ENCODE measurements at places on chromosomes 5 and 9.
A peak's percentile ranks its signal among the peaks of the same experiment; 100 is the strongest.

GRCh38 chr5:54621709-54622108, 104.2 kb downstream of the SNX18 start:
- no peak for DNase-seq

DNA sequence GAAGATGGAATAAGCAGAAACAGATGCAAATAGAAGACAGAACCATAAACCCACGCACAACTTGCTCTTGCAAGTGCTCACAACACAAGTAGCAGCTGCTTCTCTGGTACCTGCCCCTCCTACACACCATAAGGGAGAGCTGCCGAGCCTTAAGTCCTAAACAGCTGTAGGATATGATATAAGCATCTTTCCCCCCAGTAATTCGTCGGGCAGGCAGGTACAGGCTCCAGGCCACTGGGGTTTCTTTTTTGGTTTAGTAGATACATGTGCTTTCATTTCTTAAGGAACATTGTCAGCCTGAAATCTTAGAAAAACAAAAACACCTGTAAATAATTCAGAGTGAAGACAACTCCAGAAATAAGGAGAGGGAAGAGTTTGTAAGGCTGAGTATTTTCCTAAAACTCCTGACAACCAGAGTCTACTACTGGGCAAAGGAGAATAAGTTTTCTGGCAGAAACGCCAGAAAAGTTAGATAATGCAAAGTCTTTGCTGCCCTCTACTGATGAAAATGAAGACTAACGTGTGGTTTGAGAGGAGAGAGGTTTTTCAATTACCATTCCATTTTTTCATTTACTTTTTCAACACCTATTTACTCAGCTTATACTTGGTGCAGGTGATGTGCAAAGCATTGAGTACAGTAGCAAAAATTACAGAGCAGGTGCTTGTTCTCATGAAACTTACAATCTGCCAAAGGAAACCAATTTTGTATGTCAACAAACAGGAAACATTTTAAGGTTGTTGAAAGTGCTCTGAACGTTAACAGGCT, 20.1 kb upstream of the TCERG1 start:
- DNase-seq, result peak; percentile 57

DNA sequence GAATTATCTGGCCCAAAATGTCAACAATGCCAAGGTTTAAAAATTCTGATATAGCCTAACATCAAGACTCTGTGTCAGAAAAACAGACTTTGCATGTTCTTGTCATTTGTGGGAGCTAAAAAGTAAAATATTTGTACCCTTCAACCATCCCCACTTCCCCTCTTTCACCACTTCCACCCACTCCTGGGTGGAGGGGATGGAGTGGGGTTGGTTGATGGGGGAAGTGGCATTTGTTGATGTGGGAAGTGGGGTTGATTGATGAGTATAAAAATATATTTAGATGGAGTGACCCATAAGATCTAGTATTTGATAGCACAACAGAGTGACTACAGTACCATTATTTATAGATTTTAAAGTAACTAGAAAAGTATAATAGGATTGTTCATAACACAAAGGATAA, 55.0 kb upstream of the C9orf72 start:
- DNase-seq, result no peak

GRCh38 chr9:136003411-136004218, 42.4 kb upstream of the UBAC1 start:
- DNase-seq, result no peak

DNA sequence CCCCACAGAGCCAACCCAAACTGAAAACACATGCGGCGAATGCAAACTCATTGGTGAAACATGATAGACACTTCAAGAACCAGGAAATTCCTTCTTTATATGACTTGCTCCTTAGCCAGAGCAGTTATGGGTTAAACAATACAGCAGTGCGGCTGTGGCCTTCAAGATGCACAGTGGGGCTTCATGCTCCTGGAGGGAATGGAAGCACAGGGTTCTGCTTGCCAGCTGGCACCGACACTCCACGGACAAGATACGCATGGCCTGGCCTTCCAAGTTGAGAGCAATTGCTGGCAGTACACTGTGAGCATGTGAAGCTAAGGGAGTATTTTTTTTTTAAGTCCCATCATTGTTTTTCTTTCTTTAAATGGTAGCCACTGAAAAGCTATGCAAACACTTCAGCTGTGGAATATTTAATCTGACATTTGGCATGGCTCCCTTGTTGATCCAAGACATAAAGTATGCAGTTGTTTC, 451.6 kb upstream of the CD180 start:
- DNase-seq, result no peak

GRCh38 chr5:154972476-154973080, 31.7 kb downstream of the MRPL22 start:
- peak; percentile 68 for DNase-seq

- DNase-seq, result peak; percentile 37
Measured at GRCh38 chr5:45521067-45521466, 175.1 kb downstream of the HCN1 start.

DNA sequence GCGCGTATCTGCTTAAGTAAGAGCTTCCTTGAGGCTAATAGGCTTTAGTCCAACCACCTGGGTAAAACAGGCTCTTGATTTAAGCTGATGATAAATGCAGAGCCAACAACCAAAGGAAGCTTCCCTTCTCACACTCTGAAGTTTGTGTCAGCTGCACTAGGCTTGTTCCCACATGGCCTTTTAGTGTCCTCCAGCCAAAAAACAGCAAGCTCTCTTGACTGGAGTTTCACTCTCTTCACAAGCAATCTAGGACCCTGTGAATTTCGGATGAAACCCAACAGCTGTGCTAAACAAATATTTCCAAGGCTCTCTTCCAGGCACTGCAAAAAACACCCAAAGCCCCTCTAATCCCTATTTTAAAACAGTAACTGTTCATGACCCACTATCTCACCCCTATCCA, 63.9 kb downstream of the SAXO1 start:
- DNase-seq, result no peak

GRCh38 chr9:133791069-133791468, 52.9 kb upstream of the SARDH start:
- DNase-seq, result no peak

- DNase-seq, result no peak
Measured at GRCh38 chr9:135126451-135127187, 39.2 kb downstream of the OLFM1 start.

DNA sequence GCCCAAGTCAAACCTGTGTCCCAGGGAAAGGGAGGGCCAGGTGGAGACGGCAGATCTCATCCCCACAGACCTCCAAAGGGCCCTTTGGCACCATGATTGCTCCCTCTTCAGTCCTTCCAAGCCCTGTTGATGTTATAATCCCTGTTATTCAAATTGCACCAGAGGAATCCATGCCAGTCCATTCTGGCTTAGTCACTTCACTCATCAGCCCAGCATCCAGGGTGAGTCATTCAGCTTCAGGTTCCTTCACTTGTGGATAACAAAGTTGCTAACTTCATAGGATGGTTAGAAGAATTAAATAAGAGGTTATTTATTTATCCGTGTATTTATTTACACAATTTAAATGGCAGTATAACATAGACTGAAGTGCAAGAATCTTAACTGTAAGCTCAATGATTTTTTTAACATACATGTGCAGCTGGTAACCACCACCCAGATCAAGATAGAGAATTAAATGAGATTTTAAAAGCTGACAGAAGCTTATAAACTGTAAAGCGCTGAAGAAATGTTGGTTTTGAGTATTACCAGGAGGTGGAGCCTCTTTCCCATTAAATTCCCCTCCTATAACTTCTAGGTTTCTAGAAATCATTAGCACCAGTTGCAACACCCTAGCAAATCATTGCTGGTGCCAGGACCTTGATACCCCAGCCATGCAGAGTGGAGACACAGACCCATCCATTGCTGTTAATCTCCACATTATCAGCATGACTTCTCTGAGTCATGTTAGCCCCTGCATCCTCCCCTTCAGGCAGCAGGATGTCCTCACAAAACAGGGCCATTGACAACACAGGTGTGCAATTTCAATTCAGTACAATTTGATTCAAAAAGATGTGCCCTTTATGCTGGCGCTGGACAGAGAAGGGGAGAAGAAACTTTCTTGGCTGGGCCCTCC, 77.4 kb downstream of the SEC61B start:
- peak; percentile 10 for DNase-seq

GRCh38 chr5:58722160-58722559, 139.3 kb downstream of the RAB3C start:
- DNase-seq, result no peak

DNA sequence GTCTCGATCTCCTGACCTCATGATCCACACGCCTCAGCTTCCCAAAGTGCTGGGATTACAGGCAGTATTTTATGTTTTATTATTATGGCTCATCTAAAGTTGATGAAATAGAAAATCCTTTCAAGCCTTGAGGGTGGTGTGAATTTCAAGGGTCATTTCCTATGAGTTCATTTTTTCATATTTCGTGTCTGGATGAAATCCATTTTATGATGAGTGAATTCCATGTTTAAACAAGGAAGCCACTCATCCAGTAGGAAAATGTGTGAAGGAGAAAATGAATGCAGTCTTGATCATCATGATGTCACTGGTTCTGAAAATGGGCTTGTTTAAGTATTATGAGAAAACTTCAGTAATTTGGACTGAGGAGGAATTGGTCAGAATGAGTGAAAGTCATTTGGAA, 74.6 kb upstream of the ZSWIM6 start:
- DNase-seq, result no peak

DNA sequence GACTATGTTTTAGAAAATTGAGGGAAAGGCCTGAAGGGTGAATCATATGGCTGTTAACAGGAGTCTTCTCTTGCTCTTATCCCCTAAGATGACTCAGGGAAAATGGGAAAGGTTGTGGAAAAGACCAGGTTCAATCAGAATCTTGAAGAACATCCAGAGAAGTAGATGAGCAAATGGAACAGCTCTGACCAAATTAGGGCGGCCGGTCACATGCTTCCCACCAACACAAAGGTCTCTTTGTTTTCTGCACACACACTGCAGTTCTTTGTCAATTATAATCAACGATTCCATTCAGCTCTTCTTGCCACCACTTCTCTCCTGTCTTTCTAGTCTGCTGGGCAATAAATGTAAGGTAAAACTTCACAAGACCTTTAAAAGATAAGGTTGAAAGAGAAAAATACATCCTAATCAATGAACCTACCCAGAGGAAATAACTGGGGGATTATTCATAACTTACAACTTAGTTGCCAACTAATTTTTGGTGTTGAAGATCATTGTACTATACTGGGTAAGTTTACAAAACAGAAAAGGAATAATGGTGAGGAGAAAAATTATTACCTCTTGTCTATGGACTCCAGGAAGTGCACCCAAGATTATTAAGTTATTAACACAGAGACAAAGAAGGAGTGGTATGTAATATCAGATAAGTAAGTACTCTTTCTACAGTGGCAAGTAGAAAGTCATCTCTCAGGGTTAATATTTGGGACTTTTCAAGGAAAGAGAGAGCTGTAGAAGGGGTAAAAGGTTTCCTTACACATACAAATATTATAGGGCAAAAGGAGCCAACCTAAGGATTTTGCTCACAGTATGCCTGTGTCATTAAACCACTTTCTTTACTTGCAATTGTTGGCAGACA, 441.9 kb upstream of the PIK3R1 start:
- DNase-seq, result peak; percentile 78

GRCh38 chr5:94976853-94977252, 308.0 kb downstream of the MCTP1 start:
- no peak for DNase-seq

DNA sequence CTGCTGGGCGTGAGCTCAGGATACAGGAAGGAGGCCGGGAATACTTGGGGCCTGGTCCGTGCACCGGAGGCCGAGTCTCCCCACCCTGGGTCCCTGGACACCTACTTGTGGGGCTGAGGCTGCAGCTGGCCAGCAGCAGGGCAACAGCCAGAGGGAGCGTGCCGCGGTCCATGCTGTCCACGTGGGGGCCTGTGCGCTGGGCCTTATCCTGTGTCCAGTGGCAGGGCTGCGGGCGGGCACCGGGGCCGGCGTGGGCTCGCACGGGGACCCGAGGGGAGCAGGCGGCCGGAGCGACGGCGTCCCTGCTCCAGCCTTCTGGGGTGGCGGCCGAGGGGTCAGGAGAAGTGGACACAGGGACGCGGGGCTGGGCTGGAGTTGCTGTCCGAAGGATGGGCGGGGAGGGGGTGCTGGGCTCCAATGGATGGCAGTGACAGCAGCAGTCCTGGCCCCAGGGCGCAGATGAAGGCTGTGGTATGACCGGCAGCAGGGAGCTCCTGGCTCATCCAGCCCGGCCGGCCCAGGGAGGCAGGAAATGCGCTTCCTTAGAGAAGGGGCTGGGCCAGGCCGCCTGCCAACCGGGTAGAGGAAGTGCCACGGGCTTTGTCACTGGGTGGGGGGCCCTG, at the start of gene ENG:
Gene ENG, minus strand, starts transcription at position 475 of the 623 bp plus-strand sequence. Its CDS starts 303 bp downstream, at position 172.
- DNase-seq, result no peak

- DNase-seq, result no peak
Measured at GRCh38 chr5:33888587-33888986, 3.2 kb downstream of the ADAMTS12 start.

- no peak for DNase-seq
Measured at GRCh38 chr5:83925955-83926337, 205.3 kb upstream of the HAPLN1 start.

GRCh38 chr9:137492464-137493363, 33.6 kb upstream of the NSMF start:
- DNase-seq, result peak; percentile 32

- no peak for DNase-seq
Measured at GRCh38 chr9:137075275-137075775, 2.0 kb upstream of the UAP1L1 start.

DNA sequence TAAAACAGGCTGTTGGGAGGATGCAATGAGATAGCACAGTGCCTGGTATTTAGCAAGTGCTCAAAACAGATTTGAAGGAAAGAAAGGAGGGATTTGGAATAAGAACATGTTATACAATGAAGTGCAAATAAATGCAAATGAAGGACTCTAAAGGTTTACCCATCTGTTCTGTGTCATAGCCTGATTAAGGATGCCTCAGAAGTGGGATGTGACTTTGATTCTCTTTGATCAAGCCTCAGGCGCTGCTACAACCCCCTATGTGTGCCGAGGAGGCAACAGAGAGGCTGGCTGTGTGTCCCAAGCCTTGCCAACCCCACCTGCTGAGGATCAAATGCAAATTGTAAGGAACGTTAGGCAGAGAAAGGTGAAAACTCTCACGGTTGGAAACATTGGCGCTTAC, 27.2 kb downstream of the GGTA1 start:
- DNase-seq, result peak; percentile 12

- peak; percentile 46 for DNase-seq
Measured at GRCh38 chr9:95874989-95875304, 544 bp upstream of the ERCC6L2 start.

- DNase-seq, result no peak
Measured at GRCh38 chr5:122602700-122603099, 172.2 kb upstream of the SNX2 start.

DNA sequence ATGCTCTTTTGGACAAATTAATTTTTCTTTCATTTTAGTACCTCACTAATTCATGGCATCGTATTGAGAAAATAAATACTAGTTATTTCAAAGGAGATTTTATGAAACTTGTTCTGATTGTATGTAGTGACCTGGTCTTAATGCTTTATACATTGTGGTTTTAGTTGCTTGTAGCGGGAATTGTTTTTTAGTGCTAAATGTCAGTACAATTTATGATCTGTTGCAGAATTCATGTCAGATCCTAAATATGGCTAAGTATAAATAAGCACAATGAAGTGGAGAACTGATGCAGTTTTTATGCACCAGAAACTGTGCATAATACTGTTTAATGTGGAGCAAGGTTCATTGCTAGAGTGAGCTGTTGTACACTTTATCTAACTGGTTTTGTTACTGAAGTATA, 308.8 kb downstream of the PJA2 start:
- no peak for DNase-seq
